Posterior vena cava (tissue), 2 donors: ENCODE measurements at places on chromosomes 4 and X. TPM values are rescaled to one million over a fixed set of nuclear protein-coding genes. Genes with fewer than 3 reads are reported as not detected.

The AWAT2 gene
- not detected for total RNA-seq

The BMP2K gene
- 43.7 TPM for total RNA-seq

The BEND2 gene
- not detected for total RNA-seq

The RAB39B gene
- total RNA-seq = 0.19 TPM

The HELT gene
- not detected for total RNA-seq

The IL3RA gene
- total RNA-seq = 5.6 TPM

The MORC4 gene
- 19.8 TPM for total RNA-seq

The HSFX2 gene
- total RNA-seq = 0.48 TPM

The PDE6B gene
- 3.7 TPM for total RNA-seq

The FHL1 gene
- total RNA-seq = 1,036 TPM

The XK gene
- 1.7 TPM for total RNA-seq

The TLR2 gene
- total RNA-seq = 38.5 TPM

The TMSB15C gene
- total RNA-seq = 4.3 TPM

The POF1B gene
- total RNA-seq = 1.5 TPM

The PGRMC1 gene
- 126 TPM for total RNA-seq

The ZNF711 gene
- 4.7 TPM for total RNA-seq
